ENCODE measurements at places on chromosomes 5 and 9. TPM values are rescaled to one million over a fixed set of nuclear protein-coding genes. Genes with fewer than 3 reads are reported as not detected.

DNA sequence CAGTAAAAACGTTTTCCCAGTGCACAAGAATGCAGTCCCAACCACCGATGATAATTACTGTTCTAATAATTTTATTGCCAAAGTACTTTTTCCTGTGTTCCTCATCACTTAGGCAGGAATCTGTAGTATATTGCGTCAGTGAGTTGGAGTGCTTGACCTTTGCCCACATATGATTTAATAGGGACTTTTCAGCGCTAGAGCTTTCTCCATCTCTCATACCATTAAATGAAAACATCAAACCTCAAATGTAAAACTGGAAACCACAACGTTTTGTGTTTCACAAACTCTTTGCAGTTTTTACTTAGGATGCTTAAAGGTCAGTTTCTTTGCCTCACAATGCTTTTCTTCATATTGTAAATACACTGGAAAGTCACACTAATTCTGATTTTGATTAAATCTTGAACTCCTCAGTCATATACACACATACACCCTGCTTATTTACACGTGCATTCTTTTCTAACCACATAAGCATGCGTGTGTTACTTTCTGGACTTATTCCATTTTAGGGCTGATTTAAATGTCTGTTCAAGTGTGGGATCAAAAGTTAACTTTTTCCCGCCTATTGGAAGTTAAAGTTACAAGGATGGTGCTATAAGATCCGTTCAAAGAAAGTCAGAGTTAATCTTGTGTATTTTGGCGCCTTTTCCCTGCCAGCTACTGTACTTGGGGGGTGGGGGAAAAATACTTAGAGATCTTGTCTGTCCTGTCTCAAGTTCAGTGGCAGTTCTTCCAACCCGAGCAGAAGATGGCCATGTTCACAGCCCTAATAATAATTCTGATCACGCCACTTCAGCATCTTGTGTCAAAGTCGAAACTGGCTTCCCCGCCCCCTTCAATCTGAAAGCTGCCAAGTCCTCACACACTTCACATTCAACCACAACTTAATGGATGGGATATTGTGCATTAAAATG lies 6.6 kb upstream of the NFIB start:
- DNase-seq: peak; percentile 95

DNA sequence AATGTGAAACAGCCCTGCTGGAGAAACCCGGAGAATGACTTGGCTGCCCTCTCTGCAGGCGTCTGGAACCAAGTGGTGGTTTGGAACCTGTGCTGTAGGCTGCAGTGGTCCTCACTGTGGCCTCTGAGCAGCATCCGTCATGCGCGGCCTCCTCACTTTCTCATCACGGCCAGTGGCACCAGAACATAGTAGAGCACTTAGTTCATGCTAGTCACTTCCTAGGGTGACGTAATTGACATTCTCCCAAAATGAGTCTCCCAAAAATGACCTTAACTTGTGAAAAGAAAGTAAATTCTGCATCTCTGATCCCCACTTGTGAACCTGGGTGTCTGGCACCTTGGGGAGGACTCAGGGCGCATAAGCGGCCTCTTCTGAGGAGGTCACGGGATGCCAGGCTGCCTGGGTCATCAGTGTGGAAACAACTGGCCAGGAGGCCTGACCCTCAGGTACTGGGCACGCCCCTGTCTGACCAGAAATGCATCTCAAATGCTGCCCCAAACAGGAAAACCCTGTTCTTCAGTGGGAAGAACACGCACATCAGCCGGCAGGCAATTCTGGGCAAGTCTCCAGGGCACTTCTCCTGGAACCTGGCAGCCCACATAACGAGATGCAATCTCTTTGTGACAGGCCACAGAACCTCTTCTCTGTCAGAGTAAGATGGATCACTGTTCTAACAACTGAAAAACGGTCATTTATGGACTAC lies 36.6 kb upstream of the SPTLC1 start:
- peak; percentile 84 for DNase-seq

DNA sequence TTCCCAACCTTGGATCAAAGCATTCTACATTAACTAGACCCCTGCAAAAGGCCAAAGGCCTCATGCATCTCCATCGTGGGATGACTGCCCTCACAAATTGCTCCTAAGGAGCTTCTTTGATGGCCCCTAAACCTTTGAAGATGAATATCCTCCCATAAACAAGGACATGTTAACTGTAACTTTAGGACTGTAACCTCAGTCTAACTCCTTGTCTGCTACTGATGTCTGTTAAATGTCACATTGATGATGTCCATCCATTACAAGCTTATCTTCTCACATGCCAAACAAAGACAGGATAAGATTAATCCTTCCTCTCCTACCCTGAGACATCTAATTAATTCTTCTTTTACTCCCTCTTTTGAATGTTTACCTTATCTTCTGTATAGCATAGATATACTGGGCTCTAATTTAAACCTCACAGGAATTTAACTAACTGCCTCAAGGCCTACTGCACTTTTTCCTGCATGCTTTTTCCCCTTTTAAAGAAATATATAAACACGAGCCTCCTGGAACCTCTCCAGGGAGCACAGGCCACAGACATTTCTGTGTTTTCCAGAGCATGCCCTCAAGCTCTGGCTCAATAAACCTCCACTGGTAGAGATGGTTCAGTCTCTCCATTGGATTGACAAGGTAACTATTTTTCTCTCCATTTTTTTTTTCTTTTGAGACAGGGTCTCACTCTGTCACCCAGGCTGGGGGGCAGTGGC lies 90.6 kb upstream of the SLC25A48 start:
- no peak for DNase-seq

Gene OR1J2
- total RNA-seq: not detected

- DNase-seq: no peak
Measured at GRCh38 chr5:114201332-114201731, 160.5 kb upstream of the KCNN2 start.

Gene SELENOP
- 0.28 TPM for total RNA-seq

DNA sequence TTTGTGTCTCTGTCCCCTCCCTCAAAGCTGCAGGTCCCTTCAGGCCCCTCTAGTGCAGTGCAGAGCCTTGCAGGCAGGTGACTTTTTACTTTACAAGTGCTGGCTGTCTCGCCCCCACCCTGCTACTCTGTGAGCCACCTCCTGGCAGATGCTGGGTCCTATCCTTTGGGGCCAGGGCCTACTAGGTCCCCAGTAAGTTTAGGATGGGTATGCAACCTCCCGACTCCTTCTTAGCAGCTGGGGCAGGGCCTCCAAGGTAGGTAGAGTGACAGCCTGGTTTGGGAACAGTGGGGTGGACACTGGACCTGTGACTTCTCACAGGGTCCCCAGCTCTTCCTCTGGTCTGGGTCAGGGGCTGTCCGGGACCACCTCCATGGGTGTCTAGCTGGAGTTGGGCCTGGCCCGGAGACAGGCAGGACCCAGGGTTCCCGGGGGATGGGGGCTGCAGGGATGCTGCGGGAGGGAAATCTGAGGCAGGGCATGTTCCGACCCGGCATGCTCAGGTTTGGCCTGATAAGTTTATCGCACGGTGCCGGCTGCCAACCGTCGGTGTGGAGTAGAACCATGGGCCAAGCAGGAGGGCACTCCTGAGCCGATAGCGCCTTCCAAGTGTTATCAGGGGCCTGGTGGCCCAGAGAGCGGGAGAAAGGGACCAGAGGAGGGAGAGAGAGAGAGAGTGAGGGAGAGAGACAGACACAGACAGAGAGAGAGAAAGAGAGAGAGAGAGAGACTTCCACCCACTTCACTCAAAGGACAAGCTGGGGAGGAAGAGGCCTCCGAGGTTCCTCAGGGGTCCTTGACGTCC lies 20.5 kb downstream of the GFI1B start:
- no peak for DNase-seq

DNA sequence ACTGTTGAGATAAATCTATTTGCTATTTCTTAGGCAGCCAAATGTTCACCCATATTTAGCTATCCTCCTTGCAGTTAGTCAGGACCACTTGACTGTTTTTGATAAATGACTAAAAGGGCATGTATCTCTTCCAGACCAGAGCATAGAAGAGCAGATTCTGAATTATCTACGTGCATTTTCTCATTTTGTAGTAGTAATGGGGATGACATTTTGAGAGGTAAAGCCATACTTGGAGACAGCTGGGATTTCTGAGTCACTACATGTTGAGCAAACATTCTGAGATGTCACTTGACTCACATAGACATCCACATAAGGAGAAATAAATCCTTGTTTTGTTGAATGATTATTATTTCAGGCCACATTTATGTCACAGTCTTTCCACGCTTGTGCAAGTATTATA lies 297.6 kb downstream of the CDH10 start:
- DNase-seq: no peak

GRCh38 chr5:107805824-107806223 lies 135.1 kb upstream of the EFNA5 start:
- DNase-seq: no peak

Gene TTLL11
- 2.0 TPM for total RNA-seq

GRCh38 chr9:91659529-91660495 lies 236.2 kb upstream of the NFIL3 start:
- DNase-seq: peak; percentile 55

Gene ANKRD55
- total RNA-seq: not detected

DNA sequence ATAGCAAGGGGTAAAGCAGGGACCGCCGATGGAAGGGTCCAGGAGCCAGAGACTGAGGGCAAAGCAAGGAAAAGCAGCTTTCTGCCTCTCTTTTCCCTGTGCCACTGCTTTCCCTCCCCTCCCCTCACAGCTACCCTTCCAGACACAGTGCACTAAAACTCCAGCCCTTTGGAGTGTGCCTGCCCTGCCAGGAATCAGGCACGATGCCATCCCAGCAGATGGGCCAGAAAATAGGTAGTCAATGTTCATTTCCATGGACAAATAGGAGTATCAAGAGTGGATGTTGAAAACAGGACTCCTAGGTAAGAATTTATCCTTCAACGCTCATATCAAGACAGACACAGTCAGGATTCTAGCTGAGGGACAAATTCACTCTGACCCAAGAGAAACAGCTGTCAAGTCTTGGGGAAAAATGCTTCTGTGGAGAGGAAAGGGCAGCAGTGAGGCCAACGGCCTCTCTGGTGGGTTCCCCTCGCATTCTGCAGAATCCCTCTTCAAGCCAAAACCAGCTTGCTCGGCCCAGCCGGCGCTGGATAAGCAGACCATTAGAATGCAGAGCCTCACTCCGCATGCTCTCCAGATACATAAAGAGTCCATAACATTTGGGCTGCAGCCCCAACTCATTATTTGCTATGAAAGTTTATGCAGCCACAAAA lies 138.0 kb downstream of the CAAP1 start:
- no peak for DNase-seq

DNA sequence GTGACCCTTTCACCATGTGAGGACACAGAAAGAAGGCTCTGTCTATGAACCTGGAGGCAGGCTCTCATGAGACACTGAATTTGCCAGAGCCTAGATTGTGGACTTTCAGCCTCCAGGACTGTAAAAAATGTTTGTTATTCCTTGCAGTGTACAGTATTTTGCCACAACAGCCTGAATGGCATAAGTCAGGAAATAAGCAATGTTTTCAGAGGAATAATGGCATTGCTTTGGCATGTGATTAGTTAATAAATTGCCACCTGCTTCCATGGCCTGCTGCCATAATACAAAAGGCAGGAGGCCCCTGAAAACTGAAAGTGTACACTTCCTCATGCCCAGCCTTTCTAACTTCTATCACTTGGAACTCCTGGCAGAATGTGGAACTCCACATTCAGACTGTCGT lies 408.1 kb downstream of the GADD45G start:
- no peak for DNase-seq

- DNase-seq: no peak
Measured at GRCh38 chr9:108626743-108627142, 229.0 kb downstream of the ACTL7B start.

Gene ARID3C
- total RNA-seq: not detected

DNA sequence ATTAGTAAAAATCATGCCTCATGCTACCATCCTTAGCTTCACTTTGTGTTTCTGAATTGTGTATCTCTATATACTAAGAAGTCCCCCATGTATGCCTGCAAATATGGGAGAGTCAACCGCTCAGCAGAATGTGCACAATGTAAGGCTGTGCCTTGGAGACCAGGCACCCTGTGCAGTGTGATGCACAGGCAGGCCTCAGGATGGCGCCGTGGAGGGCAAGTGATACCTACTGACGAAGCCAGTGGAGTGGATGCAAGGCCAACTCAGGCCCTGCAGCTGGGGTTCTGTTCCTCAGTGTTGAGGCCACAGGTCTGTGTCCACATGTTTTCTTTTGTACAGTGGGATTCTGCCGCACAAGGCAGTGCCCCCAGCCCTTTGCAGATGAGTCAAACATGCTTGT lies 28.4 kb downstream of the SYK start:
- DNase-seq: no peak

DNA sequence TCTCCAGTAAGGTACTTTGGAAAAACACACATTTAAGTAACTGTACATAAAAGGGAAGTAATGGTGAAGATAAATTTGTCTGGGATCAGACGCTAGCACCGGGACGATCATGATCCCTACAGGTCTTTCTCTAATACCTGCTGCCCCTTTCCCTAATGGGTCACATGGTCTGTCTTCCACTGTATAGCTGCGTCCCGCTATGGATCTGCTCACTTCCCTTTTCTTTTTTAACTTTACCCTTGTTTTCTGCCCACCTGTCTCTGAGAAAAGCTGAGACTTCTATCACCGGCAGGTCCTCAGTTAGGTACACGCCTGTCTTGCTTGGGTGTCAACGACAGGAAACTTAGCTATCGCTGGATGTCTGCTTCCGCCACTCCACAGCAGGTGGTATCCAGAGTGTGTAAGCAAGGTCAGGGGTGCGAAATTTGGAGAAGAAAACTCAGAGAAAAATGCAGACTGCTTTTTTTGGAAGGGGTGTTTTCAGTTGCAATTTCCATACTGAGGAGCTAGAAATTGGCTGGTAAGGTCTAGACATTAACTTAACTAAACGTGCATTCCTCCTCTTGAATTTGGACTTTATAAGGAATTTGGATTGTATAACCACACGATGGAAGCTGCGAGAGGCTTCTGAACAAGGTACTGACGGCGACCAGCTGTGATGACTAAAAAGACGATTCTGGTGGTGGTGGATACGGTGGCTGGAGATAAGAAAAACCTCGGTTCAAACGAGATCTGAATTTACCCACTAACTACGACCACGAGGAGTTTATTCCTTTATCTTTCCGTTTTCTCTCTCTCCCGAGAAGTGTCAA lies 1.1 kb upstream of the ICE1 start:
- peak; percentile 5 for DNase-seq

Gene GIN1
- total RNA-seq: 2.9 TPM

Gene PRDM9
- total RNA-seq: not detected

DNA sequence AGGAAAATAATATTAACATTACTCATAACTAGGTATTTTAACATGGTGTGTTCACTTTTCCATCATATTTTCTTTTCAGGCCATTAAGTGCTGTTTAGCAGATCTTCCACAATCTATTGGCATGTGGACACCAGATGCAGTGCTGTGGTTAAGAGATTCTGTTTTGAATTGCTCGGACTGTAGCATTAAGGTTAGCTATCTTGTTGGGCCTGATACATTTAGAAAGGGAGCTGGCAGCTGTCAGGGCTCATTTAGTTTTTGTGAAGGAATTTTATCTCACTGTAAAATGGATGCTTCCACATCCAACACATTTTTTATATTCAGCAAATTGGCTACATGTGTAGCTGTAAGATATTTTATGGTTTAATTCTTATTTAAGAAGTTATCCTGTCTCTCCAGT lies 20.7 kb upstream of the TMOD1 start:
- peak; percentile 30 for DNase-seq

GRCh38 chr5:165305596-165305995 lies 1800.2 kb downstream of the MAT2B start:
- DNase-seq: no peak

Gene ORM2
- not detected for total RNA-seq

Gene OR1J4
- not detected for total RNA-seq

All from IMR-90 (cell line).